ENCODE measurements at places on chromosomes 1 and 21. TPM values are rescaled to one million over a fixed set of nuclear protein-coding genes. Genes with fewer than 3 reads are reported as not detected.

SYPL2 gene
- 5.5 TPM for total RNA-seq

EXO5 gene
- 6.6 TPM for total RNA-seq

DMBX1 gene
- total RNA-seq = not detected

C1orf21 gene
- 8.6 TPM for total RNA-seq
